ENCODE measurements at places on chromosomes 2 and 18. TPM values are rescaled to one million over a fixed set of nuclear protein-coding genes. Genes with fewer than 3 reads are reported as not detected.

FAM228A gene
- polyA plus RNA-seq, result 1.2 TPM

GRCh38 chr2:3636586-3637310 lies 21.3 kb upstream of the ALLC start:
- DNase-seq, result no peak

CSRNP3 gene
- 9.9 TPM for polyA plus RNA-seq

GRCh38 chr2:12678186-12678585 lies 38.5 kb upstream of the TRIB2 start:
- no peak for DNase-seq

GRCh38 chr2:31362581-31362980 lies 52.0 kb downstream of the XDH start:
- no peak for DNase-seq

RUFY4 gene
- 0.09 TPM for polyA plus RNA-seq

TACR1 gene
- polyA plus RNA-seq, result 1.1 TPM

- DNase-seq, result no peak
Observed at GRCh38 chr2:211368467-211368866, 812.1 kb downstream of the CPS1 start.

DNA sequence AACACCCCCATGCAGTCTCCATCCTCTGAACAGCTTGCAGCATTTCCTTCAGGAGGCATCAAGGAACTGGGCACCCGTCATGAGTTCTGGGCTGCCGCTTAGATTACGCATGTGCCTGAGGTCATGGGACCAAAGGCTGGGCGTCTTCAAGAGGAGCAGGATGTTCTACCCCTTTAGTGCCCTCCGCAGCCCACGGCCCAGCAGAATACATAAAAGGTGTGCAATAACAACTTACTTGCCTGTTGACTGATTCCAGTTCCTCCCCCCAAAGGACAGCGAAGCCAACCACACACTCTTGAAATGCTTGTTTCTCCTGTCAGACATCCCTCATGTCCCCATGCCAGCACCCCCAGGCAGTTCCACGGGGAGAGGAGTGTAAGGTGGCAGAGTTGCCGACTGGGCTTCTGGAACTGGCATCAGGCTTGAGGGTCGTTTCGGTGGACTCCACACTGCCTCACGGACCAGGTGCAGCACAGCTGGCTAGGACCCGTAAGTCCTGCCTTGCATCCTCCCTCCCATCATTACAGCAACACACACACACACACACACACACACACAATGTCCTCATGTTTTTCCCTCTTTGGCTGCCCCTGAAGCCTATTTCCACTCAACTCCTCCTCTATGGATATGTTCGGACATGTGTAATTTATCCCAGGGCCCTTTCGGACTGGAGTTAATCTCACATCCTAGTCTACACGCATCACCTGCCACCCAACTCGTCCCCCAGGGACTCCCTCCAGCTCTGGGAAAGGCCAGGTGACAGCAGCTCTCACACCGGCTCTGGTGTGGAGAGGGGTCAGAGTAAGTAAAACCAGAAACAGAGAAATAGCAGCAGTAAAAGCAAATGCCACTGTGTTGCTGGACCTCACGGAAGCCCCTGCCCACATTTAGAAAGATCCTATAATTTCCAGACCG lies 200.7 kb downstream of the BCL11A start:
- no peak for DNase-seq

Measured in renal cortex interstitium (tissue), 15 donors.